ENCODE measurements at places on chromosomes 1 and 21.

DNA sequence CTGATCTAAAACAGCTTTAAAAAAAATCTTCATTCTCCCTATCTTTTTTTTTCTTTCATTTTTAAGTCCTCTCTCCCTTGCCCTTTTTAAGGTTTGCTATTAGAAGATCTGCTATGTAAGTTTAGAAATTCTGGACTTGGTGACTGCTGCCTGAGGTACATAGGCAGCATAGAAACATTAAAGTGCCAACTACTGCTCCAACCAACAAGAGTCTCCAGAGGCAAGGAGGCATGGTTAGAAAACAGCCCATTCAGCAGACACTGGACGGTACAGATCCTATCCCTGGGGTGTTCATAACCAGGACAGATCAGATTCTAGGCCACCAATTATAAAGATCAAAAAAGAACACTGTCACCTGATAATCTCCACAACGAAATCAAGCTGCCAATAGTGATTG lies 36.6 kb downstream of the GPR3 start:
- peaks cover 83% of the 10 kb centered on the region for H3K4me1 ChIP-seq
- no peaks in the 10 kb centered on the region for H3K36me3 ChIP-seq
- peak overlapping the region; percentile 89 for H3K27ac ChIP-seq
- H3K4me3 ChIP-seq, result peak overlapping the region; percentile 51

DNA sequence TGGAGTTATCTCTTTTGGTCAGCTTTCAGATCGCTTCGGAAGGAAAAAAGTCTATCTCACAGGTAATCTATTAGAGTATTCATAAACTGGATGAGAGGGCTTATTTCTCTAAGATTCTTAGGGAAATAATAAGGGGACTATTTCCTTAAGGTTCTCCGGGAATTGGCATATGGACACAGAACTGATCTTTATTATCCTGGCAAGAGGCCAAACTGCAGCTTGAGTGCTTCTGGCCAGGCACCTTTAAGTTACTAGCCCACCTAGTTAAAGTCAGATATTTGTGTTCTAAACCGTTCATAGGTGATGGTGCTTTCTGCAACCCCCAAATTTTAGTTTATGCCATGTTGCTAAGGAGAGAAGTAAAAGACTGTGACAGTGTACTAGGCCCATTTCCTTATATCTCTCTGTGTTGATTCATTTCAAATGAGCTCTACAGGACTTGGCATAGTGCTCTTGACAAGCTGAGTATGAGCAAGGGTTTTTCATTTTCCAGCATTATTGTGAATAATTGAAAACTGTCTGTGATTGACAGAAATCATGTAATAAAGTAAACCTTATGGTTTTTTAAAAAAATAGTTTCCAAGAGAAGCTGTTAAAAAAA lies 43.4 kb downstream of the SLC22A15 start:
- H3K27me3 ChIP-seq, result no peaks in the 10 kb centered on the region
- H3K4me3 ChIP-seq, result no peak overlapping the region
- H3K4me1 ChIP-seq, result no peaks in the 10 kb centered on the region

- DNase-seq, result no peak
- no peak overlapping the region for H3K27ac ChIP-seq
- no peak overlapping the region for H3K4me3 ChIP-seq
- no peaks in the 10 kb centered on the region for H3K36me3 ChIP-seq
These were observed 4.7 kb downstream of the RIMKLA start for GRCh38 chr1:42385283-42385682.

DNA sequence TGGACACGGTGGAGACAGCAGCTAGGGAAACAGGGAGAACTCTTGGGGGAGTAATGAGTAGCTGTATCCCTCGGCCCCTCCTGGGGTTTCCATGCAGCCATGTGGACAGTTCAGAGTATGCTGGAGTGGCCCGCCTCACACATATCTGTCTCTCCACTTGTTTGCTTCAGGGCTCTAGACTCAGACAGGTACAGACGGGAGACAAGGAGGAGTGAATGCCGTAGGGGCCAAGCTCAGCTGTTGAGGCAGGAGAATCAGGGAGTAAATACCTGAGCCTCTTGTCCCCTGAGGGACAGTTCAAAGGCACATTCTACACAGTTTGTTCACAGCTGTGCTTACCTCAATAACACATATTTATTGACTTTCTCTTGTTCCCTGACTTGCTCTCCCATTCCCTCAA lies 7.7 kb upstream of the PTGFRN start:
- DNase-seq, result no peak
- no peak overlapping the region for H3K27ac ChIP-seq
- H3K36me3 ChIP-seq, result no peaks in the 10 kb centered on the region
- no peaks in the 10 kb centered on the region for H3K27me3 ChIP-seq
- no peak overlapping the region for H3K4me3 ChIP-seq
- H3K4me1 ChIP-seq, result no peaks in the 10 kb centered on the region

DNA sequence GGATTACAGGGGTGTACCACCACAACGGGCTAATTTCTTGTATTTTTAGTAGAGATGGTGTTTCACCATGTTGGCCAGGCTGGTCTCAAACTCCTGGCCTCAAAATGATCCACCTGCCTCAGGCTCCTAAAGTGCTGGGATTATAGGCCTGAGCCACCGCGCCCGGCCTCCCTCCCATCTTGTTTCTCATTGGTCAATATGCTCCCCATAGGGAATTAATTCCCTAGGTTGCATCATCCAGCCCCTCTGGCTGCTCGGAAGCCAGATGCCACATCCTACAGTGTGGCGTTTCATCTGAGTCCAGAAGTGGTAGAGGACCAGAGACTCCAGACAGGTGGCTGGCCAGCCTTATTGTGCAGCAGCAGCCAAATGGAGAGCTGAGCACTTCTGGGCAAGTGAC lies 11.5 kb upstream of the VASH2 start:
- H3K36me3 ChIP-seq, result no peaks in the 10 kb centered on the region
- H3K27ac ChIP-seq, result no peak overlapping the region
- no peak for DNase-seq
- H3K4me3 ChIP-seq, result no peak overlapping the region
- no peaks in the 10 kb centered on the region for H3K27me3 ChIP-seq

DNA sequence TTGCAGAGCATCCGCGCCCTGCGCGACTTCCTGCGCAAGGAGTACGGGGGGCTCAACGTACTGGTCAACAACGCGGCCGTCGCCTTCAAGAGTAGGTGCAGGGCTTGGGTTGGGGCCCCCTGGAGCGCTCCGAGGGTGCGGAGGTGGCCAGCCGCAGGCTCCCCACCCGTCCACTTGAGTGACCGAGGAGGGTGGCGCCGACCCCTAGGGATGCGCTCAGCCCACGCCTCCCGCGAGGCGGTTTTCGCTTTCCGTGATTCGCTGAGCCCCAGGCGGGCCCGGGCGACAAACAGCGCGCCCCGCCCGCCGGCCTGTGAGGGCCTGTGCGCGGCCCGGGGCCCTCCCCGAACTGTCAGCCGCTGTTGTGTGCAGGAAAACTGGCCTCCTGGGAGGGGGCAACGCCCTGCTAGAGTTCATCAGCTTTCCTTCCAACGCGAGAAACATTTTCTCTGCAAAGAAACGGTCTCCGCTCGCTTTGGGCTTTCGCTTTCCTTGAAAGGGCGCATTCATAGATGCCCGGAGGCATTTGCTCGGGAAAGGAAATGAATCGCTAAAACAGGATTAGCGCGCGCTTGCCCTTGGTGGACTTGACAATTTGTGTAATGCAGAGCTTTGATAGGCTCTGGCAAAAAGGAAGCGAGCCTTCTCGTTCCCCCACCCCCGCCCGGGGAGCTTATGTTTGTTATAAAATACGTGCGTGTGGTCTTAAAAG lies 668 bp downstream of the CBR3 start:
- H3K36me3 ChIP-seq, result no peaks in the 10 kb centered on the region
- peaks cover 31% of the 10 kb centered on the region for H3K4me1 ChIP-seq
- peak overlapping the region; percentile 98 for H3K27ac ChIP-seq
